ENCODE measurements at places on chromosomes 2 and 18.

GRCh38 chr2:43086451-43087221 lies 139.8 kb downstream of the ZFP36L2 start:
- DNase-seq, result no peak

GRCh38 chr2:212921061-212921460 lies 230.4 kb downstream of the IKZF2 start:
- DNase-seq, result no peak

- DNase-seq, result no peak
These were observed 24.2 kb upstream of the ZDBF2 start for GRCh38 chr2:206250041-206250897.

GRCh38 chr18:63676526-63677323 lies 15.0 kb upstream of the SERPINB3 start:
- peak; percentile 40 for DNase-seq

DNA sequence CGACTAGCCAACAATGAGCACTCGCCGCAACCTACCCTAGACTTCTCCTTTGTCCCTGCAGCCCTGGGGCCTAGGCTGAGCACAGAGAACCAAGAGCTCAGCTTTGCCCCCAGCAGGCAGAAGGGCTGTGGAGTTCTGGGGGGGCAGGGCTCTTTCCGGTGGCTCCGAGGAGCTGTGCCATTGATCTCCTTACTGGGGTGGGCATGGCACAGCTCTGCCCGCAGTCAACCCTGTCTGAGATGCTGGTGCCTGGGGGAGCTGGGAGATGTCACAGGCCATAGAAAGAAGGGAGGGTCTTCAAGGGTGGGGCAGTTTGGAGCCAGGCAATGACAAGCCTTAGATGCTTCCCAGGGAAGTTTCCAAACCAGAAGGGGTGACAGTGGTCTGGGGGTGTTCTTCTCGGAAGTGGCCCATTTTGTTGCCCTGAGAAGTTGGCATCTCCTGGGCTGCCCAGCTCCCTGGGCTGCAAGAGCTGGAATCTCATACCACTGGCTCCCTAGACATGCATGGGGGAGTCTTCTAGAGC lies 14.1 kb upstream of the GPR55 start:
- no peak for DNase-seq

DNA sequence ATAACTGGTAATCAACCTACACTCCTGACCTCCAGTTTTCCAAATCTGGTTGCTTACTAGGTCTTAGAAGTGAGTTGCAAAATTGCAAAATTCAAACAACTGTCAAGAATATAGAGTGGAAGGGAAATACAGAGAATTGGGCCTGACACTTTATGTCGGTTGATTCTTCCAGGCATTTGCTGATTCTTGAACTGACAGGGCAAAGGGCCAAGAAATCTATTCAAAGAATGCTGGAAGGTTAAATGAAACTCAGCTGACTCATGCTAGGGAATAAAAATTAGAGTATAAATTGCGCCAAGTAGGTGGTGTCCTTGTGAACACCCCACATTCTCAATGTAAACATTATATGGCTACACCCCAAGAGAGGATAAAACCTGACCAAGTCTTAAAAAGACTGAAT lies 21.5 kb upstream of the ZSCAN30 start:
- no peak for DNase-seq

DNA sequence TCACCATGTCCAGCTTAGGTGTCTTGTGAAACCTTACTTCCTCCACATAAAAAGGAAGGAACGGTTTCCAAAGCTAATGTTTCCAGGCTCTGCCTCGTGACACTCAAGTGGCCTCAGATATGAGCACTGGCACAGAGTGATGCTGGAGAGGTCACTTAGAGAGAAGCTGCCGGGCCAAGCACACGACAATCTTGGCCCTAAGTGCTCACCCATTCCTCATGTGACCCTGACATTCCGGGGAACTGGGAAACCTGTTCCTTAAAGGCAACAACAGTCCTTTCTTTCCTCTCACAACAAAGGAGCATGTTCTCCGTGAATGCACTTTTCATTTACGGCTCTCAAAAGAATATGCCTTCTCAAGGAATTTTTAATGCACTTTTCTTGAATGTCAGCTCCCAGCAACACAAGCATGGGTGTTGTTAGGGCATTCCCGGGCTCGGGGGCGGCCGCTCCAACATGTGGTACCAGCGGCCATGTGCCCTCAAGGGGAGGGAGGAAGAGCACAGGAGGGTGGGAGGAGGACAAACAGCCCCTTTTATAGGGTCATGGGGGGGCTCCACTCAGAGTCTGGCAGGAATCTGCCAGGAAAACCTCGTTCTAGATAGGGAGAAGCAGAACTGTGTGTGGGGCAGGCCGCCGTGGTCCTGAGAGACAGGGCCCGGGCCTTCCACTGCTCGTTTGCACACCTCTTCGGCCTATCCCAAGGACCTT lies 118.6 kb downstream of the MBP start:
- DNase-seq, result no peak

DNA sequence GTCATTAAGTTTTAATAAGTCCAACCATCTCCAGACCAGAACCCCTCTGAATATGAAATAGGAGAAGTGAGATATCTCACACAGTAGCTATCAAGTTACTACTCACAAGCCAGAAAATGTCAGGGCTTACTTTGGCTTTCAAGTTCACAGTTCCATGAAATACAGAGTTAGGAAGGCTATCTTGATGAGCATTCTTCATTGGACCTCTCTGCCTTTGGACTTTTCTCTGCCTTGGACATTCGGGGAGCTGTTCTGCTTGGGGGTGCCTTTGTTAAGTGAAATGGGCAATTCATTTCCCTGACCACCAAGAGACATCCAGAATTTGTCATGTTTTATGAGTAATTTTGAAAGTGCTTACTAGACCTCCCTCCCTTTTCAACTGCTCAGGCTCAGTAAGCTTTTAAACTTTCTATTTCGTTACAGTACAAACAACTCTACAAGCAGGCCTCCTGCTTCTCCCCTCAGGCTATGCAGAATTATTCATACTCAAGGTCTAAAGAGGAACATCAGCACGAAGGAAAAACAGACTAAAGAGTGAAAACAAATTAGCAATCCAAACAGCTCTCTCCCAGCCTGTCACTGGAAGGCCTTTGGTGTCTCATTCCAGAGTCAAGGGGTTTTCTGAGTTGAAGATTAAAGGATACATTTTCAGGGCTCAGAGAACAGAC lies 95.3 kb downstream of the MREG start:
- no peak for DNase-seq

DNA sequence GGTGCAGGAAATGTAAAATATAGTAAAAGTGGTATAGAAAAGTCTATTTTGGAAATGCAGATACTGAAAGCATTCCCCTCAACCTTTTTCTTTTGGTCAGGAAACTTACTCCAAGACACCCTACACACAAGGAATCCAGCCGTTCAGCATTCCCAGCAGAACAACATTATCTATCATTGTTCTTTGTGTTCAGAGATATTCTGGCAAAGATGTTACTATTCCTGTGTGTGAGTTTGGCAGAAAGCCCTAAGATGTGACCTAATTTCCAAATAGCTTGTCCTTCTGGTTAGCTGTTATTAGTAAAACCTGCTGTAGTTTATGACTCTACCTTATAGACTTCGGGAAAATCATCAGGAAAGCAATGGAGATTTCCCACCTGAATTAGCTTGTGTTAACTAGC lies 78.1 kb upstream of the PELI1 start:
- no peak for DNase-seq

DNA sequence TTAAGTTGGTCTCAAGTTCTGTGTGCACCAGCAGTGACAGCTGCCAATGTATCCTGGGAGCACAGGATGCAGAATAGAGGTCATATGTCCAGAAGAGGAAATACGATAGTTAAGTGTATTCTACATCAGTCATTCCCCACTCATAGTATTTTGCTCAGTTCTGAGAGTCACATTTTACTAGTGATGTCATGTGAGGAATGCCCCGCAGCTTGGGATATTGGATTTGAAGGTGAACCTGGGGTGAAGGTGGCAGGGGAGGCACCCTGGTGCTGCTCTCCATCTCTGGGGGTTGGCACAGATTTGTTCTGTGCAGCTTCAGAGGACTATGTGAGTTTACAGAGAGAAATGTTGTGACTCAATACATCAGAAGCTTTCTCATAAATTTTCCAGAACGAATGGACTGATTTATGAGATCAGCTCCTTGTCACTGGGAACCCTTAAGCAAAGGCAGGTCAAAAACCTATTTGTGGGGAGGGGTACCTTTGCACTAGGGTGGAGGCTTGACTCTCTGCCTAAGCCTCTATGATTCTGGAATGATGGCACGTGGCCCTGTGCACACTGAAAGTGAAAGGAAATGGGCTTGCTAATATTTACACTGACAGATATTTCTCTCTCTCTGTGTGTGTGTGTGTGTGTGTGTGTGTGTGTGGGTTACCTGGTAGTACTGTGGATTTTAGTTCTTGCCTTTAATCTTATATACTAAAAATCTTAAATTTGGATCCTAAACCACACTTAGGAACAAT lies 95.9 kb downstream of the NEB start:
- DNase-seq, result peak; percentile 44

DNA sequence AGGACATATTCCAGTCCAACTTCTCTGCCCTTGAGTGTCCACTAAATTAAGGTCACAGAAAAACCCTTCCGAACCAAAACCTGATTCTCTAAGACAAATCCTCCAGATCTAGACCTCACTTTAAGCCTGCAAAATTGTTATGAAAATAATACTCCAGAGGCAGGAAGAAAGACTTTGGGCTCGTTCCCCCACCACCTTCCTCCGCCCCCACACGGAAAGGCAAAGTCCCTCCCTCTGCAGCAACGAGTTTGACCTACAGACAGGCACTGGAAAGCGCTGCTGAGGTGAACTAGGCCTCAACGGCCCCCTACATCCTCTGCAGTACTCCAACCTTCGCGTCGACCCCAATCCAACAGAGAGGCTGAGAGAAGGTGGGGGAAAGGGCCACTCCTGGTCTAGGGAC lies 808 bp downstream of the ATP5MC3 start:
- DNase-seq, result peak; percentile 76

GRCh38 chr18:51195451-51196117 lies 1.9 kb downstream of the MEX3C start:
- peak; percentile 82 for DNase-seq

- DNase-seq, result no peak
These were observed 14.2 kb downstream of the PIKFYVE start for GRCh38 chr2:208280234-208280633.

DNA sequence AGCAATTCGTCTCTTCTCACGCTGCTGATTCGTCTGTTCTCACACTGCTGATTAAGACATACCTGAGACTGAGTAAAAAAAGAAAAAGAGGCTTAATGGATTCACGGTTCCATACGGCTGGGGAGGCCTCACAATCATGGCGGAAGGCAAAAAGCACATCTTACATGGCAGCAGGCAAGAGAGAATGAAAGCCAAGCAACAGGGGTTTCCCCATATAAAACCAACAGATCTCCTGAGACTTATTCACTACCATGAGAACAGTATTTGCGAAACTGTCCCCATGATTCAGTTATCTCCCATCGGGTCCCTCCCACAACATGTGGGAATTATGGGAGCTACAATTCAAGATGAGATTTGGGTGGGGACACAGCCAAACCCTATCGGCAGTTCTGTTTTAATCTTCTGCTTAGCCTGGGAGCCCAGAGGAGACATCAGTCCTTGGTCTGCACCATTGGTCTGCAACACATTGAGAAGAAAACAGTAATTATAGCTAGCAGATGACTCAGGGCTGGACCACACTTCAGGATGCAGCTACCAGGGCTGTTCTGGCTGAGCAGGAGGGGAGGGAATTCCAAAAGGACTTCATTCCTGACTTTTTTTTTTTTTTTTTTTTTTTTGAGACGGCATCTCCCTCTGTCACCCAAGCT lies 69.4 kb downstream of the CABLES1 start:
- DNase-seq, result no peak

DNA sequence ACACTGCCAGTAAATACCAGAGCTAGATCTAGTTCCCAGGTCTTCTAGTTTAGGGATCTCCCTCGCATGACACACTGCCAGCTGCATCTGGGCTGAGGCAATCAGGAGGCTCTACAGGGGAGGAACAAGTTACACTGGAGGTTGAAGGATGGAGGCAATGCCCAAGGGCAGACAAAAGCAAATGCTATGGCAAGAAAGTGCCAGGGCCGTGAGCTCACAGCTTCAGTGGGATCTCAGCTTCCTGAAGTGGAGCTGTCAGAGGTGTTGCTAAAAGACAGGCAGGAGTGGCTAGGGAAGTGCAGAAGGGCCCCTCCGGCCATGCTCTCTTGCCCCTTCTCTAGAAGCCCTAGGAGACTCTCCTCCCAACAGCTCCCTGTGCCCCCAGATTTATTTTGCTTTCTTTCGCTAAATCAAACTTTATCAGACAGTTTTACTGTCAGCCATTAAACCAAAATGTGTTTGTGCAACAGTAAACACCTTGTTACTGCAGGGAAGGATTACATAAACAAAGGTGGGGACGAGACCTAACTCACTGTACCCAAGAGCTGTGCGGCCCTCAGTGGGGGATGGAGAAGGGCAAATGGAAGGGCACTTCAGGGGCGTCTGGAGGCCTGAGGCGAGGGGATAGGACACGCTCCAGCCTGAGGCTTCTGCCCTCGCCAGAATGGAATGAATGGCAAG lies 39.4 kb upstream of the PKDCC start:
- DNase-seq, result no peak

DNA sequence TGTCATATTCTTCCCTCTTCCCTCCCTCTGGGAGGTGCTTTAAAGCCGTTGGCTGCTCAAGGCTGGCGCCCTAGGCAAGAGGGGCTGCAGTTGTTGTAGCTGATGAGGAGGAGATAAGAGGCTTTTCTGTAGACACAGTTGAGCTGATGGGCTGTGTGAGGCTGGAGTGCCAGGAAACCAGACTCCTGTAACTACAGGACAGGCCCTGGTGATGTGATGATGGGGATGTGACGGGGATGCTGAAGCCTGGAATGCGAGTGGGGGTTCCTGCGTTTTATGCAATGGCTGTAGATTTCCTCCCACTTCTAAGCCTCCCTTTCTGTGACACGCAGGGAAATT lies 5.7 kb upstream of the EFR3B start:
- DNase-seq, result no peak

DNA sequence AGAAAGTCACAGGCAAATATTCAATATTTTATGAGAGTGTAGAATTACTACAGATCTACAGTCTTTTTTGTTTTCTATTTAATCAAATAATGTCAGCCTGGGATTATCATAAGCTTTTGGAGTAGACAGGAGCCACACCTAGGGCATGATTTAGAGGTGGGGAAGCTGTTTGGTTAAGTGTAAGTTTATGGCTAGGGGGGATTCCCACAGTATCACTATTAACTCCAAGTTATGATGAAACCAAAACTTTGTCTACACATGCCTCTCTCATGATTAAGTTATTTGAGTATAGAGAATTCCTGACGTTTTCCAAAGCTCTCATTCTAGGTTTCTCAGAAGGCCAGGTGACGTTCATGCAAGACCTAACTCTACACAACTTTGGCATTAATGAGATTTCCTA lies 2.1 kb downstream of the SERPINB10 start:
- DNase-seq, result no peak

GRCh38 chr18:77063260-77063659 lies 69.3 kb downstream of the MBP start:
- DNase-seq, result peak; percentile 56

- DNase-seq, result no peak
These were observed 21.0 kb upstream of the CCDC141 start for GRCh38 chr2:179070895-179071294.

- DNase-seq, result no peak
These were observed 136.1 kb downstream of the ST6GAL2 start for GRCh38 chr2:106749823-106750222.

- DNase-seq, result no peak
These were observed 18.0 kb downstream of the RBM44 start for GRCh38 chr2:237816531-237816930.

GRCh38 chr2:16899958-16900357 lies 234.3 kb upstream of the CYRIA start:
- DNase-seq, result no peak

GRCh38 chr2:120253021-120253882 lies 600 bp downstream of the RALB start:
- peak; percentile 52 for DNase-seq

Data from Kasumi-1 (cell line).